ENCODE measurements at places on chromosomes 13 and 19.

- DNase-seq: no peak
Measured at GRCh38 chr13:27405546-27406134, 18.8 kb upstream of the GTF3A start.

DNA sequence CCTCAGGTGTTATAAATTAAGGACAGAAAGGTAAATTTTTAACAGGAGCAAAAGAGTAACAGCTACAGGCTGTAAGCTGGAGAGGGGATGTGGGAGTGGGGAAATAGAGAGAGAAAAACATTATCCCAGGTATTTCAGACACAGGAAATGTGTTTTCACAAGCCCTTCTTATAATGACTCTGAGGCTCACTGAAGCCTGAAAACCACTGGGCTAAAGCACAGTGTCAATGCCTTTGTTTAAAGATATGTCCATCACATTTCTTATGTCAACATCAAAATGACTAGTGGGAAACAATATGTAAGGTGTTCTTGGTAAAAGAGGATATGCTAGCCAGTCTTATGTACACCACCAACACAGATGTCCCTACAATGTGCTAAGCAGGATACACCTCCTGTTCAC, 365.9 kb downstream of the FGF14 start:
- DNase-seq: no peak

GRCh38 chr19:47653856-47654255, 44.9 kb downstream of the BICRA start:
- DNase-seq: no peak

- no peak for DNase-seq
Measured at GRCh38 chr19:30865511-30865910, 483.7 kb downstream of the TSHZ3 start.

GRCh38 chr19:14997981-14998380, 18.3 kb upstream of the SLC1A6 start:
- no peak for DNase-seq

DNA sequence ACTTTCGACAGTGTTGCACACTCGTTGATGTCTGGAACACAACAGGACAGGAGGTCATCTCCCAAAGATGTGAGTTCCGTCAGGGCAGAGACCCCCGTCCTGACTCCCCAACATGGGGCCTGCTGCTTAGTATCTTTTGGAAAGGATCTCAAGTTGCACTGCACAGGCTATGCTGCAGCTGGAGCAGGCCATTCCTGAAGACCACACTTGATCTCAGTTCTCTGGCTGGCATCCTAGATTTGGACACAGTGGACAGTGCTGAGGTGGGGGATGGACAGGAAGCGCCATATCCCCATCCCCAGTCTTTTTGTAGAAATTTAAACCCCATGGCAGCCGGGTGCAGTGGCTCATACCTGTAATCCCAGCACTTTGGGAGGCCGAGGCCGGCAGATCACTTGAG, 5.9 kb downstream of the ADGRE2 start:
- DNase-seq: no peak

GRCh38 chr19:13092158-13092543, 10.5 kb downstream of the LYL1 start:
- no peak for DNase-seq

DNA sequence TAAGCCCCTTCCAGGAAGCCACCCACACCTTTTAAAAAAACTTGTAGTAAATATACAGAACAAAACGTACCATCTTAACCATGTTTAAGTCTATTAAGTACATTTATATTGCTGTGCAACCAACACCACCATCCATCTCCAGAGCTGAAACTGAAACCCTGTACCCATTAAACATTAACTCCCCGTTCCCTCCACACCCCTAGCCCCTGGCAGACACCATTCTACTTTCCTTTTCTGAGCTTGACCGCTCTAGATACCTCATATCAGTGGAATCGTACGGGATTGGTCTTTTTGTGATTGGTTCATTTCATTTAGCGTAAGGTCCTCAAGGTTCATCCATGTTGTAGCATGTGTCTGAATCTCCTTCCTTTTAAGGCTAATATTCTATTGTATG, 13.0 kb upstream of the SPATA13 start:
- DNase-seq: no peak

DNA sequence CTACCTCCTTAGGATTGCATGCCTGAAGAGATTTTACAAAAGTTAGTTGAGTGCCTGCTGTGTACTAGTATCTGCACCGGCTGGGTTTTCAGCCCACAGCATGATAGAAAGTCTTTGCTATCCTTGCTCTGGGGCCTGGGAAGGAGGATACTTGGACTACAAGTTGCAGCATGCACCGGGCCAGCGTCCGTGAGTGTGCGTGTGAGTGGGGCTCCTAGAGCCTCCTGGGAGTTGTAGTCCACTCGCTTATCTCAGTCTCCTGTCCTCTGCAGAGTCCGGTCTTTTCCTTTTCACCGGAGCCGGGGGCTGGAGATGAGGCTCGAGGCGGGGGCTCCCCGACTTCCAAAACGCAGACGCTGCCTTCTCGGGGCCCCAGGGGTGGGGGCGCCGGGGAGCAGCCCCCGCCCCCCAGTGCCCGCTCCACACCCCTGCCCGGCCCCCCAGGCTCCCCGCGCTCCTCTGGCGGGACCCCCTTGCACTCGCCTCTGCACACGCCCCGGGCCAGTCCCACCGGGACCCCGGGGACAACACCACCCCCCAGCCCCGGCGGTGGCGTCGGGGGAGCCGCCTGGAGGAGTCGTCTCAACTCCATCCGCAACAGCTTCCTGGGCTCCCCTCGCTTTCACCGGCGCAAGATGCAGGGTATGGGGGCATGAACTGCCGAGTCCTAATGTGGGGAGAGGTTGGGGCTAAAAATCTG, 20.6 kb downstream of the BRSK1 start:
- no peak for DNase-seq

GRCh38 chr13:65387743-65388347, 1842.3 kb downstream of the PCDH9 start:
- no peak for DNase-seq

DNA sequence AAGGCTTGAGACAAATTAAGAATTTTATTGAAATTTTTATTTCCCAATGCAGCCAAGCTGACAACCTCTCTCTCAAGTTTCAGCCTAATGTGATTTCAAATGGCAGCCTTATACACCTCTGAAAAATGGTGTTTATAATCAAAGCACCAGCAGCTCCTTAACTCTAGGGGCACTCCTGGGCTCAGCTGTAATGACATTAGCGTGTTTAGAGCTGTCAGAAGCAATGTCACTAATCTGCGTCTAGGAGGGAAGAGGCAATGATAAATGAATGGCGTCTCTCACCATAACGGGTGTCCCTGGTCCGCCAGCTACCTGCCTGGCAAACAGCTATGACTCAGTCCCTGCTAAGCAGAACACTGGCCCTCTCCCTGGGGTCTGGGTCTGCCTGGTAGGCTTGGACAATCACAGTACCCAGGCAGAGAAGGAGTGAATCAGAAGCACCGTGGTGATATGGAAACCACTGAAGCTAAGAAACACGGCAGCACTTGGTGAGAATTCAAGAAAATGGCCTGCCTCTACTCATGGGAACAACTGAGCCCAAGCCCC, 131.8 kb upstream of the VSTM2B start:
- no peak for DNase-seq

- DNase-seq: no peak
Measured at GRCh38 chr13:27274631-27275030, 4.0 kb downstream of the RASL11A start.

DNA sequence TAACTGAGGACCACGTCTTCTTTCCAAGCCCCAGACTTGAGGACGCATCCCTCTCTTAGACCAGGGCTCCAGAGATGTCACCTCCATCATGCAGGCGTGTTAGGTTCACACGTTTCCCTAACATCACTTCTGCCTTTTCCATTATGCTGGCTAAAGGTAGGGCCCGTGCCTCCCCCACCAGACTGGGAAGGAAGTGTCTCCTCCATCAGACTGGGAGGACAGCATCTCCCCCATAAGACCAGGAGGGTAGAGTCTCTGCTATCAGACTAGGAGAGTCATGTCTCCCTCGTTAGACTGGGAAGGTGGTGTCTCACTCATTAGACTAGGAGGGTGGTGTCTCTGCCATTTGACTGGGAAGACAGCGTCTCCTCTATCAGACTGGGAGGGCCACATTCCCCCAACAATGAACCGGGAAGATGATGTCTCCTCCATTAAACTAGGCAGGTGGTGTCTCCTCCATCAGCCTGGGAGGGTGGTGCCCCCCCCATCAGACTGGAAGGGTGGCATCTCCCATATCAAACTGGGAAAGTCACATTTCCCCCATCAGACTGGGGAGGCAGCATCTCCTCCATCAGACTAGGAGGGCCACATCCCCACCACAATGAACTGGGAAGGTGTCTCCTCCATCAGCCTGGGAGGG, 18.1 kb upstream of the SPC24 start:
- DNase-seq: no peak

DNA sequence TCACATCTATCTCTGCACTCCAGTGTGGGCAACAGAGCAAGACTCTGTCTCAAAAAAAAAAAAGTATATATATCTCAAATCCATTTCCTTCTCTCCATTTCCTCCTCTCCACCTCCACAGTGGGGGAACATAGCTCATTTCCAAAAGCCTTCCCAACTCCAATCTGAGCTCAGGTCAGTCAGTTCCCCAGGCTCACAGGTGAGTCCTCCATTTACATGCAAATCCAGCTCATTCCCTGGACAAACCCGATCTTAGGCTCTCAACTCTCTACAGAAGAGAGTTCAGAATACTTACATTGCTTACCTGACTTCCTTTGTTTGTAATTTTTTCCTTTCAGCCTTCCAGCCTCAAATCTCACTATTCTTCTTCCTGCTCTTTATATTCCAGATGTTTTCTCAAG, 518.3 kb downstream of the GPC6 start:
- DNase-seq: no peak

DNA sequence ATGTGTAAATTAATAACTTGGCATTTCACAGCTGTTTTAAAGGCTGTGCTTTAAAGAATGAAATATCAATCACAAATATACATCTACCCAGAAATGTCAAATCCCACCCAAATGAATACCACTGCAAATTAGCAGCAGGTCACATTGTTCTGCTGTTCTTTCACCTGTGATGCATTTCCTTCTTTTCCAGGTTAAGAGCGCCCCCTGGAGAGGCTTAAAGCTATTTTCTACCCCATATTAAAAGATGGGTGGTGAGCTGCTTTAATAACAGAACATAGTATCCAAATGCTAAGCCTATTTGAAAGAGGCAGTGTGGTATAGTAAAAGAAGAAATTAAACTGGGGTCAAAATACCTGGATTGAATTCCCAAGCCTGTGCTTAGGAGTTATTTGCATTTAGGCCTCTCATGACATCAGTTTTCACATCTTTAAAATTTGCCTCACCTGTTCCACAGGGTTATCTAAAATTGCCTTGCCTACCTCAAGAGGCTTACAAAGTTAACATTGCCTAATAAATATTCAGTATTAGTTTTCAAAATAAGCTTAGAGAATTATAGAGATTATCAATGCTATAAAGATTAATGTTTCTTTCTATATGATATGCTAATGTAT, 396.9 kb upstream of the SLITRK5 start:
- DNase-seq: no peak

DNA sequence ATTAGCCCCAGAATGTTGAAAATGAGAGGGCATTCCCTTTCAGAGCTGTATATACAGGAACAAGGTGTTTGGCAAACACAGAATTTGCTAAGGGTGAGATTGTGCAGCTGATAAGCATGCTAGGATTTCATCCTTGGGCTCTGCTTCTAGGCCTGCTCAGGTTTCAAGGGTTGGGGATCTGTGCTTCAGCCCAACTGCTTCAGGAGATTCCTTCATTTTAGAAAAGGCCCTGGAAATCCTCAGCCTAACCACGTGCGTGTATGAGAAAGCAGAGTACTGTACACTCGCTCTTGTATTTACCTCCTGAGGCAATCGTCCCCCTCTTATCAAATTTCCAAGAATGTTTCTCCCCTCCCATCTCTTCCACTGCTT, 291.6 kb upstream of the ARGLU1 start:
- DNase-seq: no peak

DNA sequence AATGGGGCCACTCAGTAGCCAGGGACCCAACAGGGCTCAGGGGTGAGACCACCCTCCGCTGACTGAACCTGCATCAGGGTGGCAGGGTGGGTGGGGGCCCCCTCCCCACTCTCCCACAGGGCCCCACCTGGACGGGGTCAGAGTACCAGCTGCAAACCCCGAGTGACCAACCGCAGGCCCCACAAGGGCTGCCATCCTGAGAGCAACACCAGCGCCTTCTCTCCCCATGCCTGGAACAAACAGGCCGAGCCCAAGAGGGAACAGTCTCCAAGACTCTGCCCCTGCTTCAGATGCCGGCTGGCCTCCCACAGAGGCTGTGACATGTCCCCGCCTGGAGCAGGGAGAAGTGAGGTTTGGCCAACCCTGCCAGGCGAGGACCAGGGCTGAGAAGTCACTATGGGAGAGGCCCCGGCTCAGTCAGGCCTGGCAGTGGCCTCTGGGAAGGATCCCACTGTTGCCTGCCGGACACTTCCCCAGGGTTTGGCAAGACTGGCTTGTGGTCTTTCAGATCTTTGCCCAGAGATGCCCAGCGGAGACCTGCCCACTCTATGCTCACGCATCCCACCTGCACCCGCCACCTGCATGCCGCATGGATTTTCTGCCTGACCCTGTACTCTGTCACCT, 27.2 kb downstream of the MPND start:
- DNase-seq: no peak

- DNase-seq: no peak
Measured at GRCh38 chr19:54369082-54369687, 4.5 kb upstream of the LAIR1 start.

GRCh38 chr19:55437410-55437809, 5.7 kb downstream of the SHISA7 start:
- no peak for DNase-seq
